NCI-H2171 treated with DMSO at 0.1 percent for 48 hours (cell line): ENCODE measurements at places on chromosomes 1 and 21.

- DNase-seq: peak; percentile 54
Observed at GRCh38 chr21:29164323-29164942, 34.0 kb downstream of the MAP3K7CL start.

GRCh38 chr1:79052829-79053449 is 46.4 kb upstream of the ADGRL4 start:
- no peak for DNase-seq

- no peak for DNase-seq
Observed at GRCh38 chr1:156102633-156103511, 11.6 kb upstream of the LMNA start.

- no peak for DNase-seq
Observed at GRCh38 chr1:84426376-84426775, 28.1 kb downstream of the DNASE2B start.

DNA sequence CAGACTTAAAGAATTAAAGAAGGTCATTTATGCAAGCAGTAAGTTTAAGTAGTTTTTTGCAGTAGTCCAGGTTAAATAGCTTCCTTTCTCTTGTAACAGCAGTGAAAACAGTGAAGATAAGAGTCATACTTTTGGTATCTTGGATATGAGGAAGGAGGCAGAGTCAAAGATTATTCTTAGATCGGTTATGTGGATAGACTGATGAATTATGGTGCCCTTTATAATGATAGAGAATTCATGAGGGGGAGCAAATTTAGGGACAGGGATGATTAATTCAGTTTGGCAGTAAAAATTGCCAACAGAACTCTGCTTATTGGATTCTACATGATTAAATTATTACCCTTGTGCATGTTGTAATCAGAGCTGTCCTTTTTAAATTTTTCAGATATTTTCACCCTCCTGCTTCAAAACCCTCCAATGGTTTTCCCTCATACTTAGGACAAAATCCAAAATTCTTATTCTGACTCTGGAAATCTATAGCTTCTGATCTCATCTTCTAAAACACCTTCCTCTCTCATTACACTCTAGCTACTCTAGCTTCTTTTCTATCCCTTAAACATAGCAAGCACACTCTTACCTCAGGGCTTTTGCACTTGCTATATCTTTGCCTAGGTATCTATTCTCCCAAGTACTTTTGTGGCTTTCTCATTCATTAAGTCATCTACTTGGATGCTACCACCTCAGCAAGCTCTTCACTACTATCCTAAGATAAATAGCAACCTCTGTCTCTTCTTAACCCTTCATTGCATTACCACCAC is 79.8 kb downstream of the PKN2 start:
- DNase-seq: no peak

GRCh38 chr1:93395195-93395594 is 49.5 kb downstream of the DR1 start:
- no peak for DNase-seq

DNA sequence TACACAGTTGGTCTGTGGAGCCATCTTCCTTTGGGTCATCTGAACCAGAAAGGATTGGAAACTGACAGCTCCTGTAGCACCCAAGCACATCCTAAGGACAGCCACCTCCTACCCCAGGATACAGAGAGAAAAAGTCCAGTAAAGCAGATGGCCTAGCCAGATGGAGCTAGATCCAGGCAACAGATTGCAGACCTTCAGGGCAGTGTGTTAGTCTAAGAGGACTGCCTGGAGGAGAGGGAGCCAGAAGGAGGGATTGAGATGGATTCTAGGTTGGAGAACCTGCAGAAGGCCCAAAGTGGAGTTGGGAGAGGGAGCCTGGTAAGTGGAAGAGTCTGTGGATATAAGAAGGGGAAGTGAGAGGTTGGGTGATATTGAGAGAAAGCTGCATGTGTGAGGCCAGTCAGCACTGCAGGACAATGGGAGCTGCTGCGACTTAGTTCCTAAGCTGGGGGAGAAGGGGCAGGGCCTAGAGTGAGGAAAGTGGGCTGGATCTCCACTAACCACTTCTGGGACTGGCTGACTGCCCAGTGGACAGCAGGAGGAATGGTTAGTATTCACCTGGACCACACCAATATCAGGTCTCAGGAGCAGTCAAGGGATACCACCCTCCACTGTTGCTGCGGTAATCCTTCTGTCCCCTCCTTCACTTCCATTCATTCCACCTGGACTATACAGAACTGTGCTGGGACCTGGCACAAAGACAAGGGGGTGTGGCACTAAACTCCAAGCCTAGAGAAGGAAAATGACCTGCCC is 13.4 kb downstream of the BCAN start:
- DNase-seq: peak; percentile 58
